ENCODE measurements at places on chromosomes 1 and 21.
A peak's percentile ranks its signal among the peaks of the same experiment; 100 is the strongest.

DNA sequence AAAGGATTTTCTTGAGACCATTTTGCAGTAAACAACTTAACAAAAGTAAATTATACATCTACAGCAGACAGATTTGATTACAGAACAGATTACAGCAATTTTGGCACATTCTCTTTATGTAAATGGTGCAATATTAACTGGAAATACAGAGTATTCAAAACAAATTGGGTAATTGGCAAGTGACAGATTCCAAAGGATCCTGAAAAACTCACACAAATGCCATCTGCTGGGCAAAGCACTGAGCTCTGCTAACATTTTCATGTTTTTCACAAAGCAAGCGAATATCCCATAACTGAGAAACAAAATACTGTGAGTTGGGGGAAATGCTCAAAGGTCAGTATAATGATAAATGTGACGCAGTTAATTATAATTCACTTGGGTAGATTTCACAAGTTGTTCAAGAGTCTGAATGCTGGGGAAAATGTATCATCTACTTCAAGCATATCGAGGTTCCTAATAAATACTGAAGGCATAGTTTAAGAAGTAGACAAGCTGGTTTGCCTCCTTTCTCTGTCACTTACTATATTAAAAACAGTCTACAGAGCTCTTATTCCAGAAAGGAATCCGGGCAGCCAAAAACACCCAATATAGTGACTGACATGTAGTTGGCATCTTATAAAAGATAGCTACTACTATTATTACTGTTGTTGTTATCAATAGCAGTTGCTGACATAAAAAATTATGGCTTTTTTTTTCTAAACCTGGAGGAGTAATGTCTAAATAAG lies 75.8 kb upstream of the SDC3 start:
- no peak for DNase-seq

GRCh38 chr1:29793653-29794348 lies 557.5 kb downstream of the PTPRU start:
- no peak for DNase-seq

DNA sequence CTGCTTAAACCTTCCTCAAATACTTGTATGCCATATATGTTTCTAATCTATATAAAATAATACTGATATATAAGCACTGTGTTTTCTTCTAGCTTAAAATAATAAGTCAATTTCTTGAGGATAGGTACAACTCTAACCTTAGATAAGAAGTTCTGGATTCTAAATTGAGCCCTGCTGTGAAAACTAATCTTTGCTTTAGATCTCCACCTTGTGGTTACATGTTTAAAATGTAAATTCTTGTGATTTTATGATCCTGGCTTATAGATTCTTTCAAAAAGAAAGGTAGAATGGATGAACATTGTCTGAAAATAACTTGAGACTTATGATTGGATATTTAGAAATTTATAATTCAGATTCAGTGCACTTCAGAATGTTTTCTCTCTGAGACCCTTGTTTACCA lies 38.9 kb upstream of the HMCN1 start:
- DNase-seq, result peak; percentile 7

DNA sequence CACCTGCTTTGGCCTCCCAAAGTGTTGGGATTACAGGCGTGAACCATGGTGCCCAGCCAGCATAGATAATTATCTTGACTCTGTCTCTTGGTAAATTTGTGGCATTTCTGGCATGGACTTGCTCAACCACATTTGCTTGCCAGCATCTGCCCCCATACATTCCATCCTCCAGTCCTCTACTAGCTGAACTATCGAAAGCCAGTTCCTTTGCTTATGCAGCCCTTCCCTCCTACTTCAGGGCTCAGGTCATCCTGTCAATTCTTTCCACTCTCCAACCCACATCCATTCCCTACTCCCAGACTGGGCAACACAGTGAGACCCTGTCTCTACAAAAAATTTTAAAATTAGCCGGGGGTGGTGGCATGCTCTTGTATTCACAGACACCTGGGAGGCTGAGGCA lies 13.0 kb upstream of the UQCRHL start:
- DNase-seq, result no peak

DNA sequence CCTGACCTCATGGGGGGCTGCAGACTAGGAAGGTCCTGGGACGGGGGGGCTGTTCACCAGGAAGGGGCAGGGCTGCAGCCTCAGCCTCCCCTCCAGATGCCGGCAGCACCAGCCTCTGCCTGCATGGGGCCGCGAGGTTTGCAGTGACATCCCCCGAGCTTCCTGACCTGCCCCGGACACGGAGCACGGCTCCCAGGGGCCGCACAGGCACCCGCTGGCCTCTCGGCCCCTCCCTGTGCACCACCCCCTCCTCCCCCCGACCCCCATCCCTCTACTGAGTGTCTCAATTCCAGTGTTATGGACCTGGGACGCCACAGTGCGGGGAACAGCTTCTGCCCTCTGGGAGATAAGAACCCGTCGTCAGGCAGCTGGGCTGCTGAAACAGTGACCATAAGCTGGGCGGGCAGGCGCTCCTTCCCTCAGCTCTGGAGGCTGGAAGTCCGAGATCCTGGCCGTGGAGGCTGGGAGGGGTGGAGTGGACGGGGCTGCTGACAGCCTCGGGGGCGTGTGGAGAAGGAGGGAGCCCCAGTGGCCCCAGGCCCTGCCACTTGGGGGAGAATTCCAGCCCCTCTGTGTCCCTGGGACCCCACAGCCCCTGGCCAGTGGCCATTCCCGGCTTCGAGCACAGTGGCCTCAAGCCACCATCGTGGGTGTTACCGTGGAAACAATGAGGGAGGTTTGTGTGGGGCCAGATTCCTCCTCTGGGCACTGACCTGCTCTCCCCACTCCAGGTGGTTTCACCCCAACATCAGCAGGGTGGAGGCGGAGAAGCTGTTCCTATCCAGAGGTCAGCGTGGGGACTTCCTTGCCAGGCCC lies 11.6 kb downstream of the RNF223 start:
- DNase-seq, result no peak

- no peak for DNase-seq
Observed at GRCh38 chr1:162943622-162944021, 82.6 kb upstream of the CCDC190 start.

DNA sequence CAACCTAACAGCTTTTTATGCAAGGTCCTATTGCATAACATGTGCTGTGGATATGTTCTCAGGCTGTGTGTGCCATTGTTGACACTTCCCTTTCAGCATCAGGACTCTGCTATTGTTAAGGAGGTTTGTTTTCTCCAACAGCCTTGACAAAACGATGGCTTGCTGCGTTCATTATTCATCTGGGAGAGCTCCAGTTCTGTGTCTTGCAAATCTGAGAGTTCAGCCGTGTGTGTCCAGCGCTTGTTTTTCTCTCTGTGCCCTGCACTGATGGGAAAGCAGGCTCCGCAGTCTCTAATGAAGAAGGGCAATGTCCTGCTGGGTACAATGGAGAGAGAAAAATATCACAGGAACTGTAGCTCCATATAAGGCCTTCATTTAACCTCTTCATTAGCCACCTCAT lies 63.7 kb downstream of the CLDN17 start:
- DNase-seq, result no peak

DNA sequence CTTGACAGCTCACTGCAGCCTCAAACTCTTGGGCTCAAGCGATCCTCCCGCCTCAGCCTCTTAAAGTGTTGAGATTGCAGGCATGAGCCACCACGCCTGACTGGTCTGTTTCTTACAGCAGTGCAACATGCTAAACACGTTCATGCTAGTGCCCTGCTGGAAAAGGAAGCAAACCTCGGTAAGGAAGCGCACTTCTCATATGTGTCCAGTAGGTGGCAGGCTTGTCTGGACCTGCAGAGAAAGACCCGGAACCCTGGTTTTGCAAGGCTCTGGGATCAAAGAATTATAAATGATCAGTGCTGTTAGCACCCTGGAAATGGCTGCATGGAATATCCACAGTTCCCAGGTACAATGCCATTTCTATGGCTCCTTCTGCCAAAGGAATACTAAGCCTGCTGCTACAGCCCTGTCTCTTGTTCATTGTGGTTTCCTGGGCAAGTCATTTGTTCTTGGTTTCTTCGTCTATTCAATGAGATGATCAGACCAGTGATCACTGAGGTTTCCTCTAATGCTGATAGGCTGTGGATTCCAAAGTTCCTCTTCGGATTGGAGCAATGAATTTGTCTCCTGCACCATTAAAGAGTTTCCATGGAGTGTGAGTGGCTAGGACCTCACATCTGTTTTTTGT lies 15.9 kb downstream of the RNU5D-1 start:
- DNase-seq, result peak; percentile 86

DNA sequence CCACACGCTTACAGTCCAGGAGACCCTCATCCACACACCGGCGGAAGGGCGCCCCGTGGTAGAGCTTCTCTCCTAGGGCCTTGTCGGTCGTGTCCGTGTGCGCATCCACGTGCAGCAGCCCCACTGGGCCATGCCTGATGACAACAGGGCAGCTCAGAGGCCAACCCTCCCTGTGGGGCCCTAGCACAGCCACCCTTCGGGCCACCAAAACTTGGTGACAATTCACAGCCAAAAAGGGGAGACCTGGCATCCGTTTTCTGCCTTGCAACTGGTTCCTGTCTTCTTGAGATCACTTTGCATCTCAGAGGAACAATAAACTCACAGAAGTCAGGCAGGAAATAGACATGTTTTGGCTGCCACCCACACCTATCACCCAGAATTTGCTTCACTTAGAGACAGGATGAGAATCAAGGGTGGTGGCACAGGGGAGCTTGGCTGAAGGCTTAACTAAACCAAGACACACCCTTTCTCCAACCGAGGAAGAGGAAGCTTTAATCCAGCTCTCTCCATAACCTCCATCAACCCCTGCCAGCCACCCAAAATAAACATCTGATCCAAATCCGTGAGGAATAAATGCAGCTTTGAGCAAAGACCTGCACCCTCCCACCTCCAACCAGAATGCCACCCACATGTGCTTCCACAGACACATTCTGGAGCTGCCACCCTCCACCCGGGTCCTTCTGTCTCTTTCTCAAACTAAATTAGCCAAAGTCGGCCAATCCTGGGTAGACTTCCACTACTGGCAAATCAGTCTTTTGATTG lies 5.7 kb downstream of the AGMAT start:
- peak; percentile 32 for DNase-seq

DNA sequence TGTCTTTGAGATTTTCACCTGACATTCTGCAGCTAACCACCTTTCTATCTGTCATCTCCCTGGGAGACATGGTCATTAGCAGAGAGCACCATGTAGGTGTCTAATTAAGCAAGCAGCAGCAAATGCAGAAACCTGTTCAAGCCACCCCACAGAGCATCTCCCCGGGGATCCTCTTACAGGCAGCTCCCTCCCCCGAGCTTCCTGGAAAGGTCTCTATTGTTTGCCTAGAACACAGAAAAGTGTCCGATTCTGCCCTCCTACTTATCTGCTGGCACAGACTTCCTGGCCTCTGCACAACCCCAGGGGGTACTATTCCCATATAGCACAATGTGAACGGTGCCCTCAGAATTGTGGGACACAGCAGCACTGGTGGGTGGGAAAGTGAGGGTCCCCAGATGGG lies 46.1 kb downstream of the PLEKHA6 start:
- no peak for DNase-seq

- DNase-seq, result no peak
Observed at GRCh38 chr1:3586986-3587759, 24.1 kb downstream of the MEGF6 start.

- no peak for DNase-seq
Observed at GRCh38 chr1:158818975-158819431, 12.1 kb upstream of the MNDA start.

DNA sequence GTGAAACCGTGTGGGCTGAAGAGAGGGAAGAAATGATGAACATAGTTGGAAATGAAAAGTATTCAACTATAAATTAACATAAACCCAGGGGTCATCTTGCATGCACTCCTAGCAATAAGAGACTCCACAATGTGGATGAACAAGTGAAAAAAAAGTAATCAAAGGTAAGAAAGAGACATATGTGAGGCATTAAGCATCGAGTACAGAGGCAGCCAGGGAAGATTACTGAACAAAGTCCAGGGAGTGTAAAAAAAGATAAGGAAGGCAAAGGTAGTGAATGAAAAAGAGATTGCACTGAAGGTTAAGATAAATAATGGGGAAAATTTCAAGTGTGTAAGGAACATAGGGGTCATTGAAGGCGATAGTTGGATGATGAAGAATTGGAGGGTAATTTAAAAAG lies 330.8 kb upstream of the PROX1 start:
- no peak for DNase-seq

DNA sequence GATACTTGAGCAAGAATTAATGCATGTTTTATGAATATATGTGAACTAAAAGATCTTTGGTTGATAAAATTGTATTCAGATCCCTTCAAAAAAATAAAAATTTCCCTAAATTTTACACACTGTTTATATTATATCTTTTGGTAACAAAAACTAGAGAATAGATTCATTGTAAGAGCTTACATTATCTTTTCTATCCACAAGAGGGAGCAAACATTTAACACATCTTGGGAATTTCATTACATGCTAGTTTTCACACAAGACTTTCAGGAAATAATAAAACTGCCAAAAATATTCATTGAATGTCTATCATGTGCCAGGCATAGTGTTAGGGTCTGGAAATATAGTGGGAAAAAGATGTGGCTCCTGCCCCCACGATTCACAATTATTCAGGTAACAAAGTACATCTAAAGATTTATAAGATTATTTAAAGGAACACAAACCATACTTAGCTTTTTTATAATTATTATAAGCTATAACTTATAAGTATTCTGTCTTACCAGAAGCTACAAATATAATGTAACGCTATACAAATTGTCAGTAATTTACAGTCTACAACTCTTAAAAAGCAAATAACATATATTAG lies 30.6 kb downstream of the FAF1 start:
- DNase-seq, result peak; percentile 19

DNA sequence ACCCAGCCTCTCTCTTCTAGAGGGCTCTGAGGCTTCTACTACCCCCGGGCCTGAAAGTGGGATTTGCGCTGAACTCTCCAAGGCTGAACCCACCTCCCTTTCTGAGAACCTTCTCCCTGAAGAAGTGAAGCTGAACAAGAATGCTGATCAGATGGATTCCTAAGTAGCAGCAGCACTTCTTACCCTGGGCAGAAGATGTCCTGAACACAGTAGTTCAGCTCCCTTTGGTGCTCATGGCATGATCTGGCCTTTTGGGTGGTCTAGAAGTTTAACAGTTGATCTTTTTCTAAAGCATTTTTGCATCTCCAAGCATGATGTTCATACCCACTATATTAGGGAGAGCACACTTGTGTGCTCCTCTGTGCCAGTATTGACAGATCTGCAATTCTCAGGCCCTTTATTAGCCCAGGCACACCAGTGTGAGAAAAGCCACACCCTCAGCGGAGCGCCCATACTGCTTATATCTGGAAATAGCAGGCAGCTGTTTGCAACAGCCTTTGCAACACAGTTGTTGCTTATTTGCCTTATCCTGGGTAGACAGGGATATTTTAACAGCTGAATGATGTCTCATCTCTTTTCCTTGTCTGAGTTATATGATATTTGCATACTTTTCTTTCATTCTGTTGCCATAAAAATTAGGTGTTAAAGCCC lies 34.2 kb downstream of the CNN3 start:
- no peak for DNase-seq
